ENCODE measurements at places on chromosomes 16 and 17. TPM values are rescaled to one million over a fixed set of nuclear protein-coding genes. Genes with fewer than 3 reads are reported as not detected.

DNA sequence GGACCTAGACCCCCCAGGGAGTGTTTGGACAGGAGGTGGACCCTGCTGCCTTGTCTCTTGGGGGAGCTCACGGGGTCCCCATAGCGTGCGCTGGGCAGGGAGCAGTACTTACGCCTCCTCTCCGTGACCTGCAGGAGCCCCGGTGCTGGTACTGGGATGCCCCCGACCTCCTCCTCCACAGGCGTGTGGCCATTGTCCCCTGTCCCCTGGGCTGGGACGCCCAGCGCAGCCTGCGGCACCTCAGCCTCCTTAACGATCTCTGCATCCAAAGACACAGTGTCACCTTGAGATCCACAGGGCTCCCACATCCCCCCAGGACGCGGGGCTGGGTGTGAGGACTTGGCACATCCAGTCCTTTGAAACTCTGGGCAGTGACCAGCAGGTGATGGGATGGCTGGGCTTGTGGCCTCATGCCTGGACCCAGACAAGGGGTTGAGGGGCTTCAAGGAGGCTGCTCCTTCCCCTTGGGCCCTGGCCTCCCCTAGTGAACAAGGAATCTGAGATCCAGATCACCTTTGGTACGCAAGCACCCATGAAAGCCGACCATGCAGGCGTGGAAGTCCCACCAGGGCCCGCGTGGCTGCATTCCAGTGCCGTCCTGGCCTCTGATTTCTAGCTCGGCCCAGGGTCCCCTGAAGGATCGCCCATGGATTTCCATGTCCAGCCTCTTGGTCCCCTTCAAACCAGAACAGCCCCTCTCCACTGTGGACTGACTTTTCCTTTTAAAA lies 9.9 kb downstream of the DBNDD1 start:
- no peak for DNase-seq

GRCh38 chr17:27282054-27282551 lies 11.8 kb upstream of the WSB1 start:
- no peak for DNase-seq

GRCh38 chr17:70053241-70054234 lies 21.5 kb upstream of the KCNJ16 start:
- DNase-seq, result no peak

DNA sequence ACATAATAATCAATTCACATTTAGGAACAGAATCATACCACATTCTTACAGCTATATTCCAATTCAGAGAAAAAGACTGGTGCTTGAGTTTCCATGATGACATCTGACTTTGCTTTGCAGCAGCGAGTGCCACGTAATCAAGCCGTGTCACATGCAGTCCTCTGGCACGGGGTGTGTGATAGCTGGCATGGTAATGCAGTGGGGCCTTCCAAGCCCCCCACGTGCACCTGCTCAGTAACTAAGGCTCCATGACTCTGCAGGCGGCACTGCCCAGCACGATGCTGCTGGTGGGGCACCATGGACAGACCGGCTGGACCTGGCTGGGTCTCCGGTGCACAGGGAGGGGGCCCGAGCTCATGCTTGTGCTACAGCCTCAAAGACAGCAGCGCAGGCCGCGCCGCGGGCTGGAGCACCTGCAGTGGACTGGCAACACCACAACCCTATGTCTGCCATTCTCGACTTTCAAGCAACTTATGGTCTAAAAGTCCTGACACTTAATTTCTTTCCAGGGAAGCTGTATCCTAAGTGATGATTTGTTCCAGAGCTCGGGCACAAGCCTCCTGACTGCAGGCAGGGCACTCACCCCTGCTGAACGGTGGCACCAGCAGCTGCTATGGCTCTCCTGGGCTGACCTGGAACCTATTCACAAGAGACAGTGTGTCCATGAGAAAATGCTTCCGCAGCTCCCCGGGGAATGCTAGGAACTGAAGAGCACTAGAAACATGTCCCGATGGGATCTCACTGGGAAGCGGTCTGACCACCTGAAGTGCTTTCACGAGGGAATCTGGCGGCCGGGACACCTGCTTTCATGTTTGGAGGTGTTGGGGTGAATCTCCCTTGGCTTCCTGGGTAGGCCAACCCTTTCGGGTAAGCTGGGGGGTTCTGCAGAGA lies 99.5 kb upstream of the DNAH17 start:
- no peak for DNase-seq

DNA sequence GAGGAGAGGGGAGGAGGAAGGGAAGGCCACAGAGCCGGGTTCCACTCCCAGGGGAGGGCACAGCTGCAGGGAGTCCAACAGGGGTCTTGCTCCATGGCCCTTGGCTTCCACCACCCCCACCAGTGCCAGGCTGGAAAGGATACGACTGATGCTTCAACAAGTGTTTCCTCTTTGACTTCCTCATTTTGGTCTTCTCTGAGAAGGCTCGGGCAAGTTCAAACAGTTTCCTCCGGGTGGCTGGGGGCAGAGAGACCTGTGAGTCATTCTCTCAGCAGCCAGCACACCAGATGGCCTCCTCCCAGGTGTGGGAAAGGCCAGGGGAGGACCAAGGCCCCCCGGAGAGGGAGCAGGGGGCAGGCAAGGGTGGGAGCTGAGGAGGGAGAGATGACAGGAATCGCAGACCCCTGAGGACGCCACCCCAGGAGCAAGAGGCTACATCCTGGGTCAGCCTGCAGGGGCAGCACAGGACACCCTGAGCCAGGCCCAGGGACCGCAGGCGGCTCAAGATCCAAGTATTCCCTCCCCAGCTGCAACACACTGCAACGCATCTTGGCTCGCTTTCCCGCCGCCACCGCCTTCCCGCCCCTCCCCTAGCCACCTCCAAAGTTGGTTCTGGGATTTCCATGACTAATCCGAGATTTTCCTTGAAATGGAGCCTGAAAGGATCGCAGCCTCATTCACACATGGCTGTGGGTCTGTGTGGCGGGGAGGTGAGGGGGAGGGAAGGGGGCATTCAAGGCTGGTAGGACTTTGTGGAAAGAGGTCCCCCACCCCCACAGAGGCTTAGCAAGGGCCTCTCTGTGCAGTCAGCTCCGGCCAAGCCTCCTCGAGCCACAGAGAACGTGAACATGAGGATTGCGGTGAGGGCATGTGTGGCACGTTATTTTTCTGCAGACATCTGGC lies 18.4 kb upstream of the MRPS23 start:
- peak; percentile 8 for DNase-seq

- DNase-seq, result no peak
Measured at GRCh38 chr16:89131783-89132182, 38.1 kb downstream of the ACSF3 start.

- no peak for DNase-seq
Measured at GRCh38 chr17:62631936-62632924, 4.8 kb downstream of the MRC2 start.

GRCh38 chr17:50169121-50169764 lies 3.4 kb downstream of the SGCA start:
- peak; percentile 47 for DNase-seq

- DNase-seq, result no peak
Measured at GRCh38 chr17:77606146-77606864, 352.2 kb upstream of the TNRC6C start.

GRCh38 chr17:75601057-75601987 lies 13.7 kb downstream of the MYO15B start:
- DNase-seq, result peak; percentile 42

GRCh38 chr17:6862825-6863224 lies 31.3 kb upstream of the TEKT1 start:
- DNase-seq, result no peak

- peak; percentile 60 for DNase-seq
Measured at GRCh38 chr16:31382485-31383161, 10.5 kb upstream of the ITGAD start.

- no peak for DNase-seq
Measured at GRCh38 chr16:63289834-63290460, 1253.7 kb upstream of the CDH8 start.

The UNC13D gene
- 185 TPM for total RNA-seq

Data from activated T-helper 1 cell treated with anti-CD3 and anti-CD28 coated beads, Interleukin-12 subunit alpha, Interleukin-12 subunit beta, Interleukin-2, Interleukin-4 antibody, amounts not matched to agents 30 ng/mL and 10 ng/mL and 1 ng/mL, durations not matched to agents 14 hours and 24 hours and 36 hours (primary cell).